Stimulated activated CD4-positive, alpha-beta T cell treated with anti-CD3 and anti-CD28 coated beads, Interleukin-4, amount 100 ng/mL, for 1 hour (primary cell): ENCODE measurements at places on chromosomes 7 and 10.

- DNase-seq = no peak
Measured at GRCh38 chr10:75470901-75471300, 39.5 kb downstream of the LRMDA start.

DNA sequence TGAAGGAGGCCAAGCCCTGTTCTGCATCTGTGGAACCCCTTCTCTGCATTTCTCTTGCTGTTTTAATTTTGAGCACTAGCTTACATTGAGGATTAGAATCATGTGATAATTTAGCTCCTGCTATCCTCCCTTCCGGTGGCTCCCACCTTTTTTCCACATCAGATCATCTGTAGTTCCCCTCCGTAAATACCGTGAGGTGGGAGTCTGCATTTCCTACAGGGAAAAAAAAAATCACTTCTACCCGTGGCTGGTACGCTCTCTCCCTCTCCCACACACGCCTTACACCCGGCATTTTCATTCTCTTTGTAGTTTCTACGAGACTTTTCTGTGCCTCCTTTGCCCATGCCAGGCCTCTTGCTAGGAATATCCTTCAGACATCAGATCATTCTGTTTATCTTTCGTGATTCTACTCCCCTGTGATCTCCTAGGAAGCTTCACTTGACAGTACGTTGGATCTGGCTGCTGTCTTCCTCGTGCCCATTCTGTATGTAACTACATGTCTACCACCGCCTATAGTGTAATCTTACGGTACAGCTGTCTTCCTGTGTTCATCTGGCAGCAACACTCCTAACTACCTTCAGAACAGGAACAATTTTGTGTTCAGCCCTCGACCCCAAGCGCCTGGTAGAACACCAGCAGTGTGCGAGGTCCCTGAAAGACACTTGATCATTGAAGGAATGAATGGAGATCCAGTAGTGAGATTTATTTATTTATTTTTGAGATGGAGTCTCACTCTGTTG lies 41.7 kb upstream of the OCM start:
- no peak for DNase-seq

DNA sequence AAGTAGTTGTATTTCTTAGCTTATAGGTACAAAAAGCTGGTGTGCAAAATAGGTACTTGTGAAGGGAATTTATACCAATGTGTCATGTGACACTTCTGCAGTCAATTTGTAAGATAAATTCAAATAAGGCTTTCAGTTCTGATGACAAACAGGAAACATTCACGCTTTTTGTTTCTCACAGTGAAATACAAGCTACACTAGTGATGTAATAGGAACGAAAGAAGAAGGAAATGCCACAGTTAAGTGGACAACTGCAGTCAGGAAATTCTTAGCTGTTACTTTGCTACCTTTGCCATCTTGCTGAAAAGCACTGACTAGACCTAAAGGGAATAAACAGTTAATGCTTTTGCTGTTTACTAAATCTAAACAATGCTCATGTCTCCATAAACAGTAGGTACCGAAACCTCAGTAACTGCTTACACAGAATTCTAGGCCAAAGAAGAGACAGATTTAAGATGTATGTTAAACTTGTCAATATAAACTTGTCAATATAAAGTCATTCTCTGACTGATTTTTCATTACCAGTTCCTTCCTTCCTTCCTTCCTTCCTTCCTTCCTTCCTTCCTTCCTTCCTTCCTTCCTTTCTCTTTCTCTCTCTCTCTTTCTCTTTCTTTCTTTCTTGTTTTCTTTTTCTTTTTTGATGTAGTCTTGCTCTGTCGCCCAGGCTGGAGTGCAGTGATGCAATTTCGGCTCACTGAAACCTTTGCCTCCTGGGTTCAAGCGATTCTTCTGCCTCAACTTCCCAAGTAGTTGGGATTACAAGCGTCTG lies 10.1 kb downstream of the OTUD1 start:
- no peak for DNase-seq

- peak; percentile 76 for DNase-seq
Measured at GRCh38 chr7:100965723-100966541, 3.4 kb upstream of the MUC12 start.

GRCh38 chr10:98790817-98791216 lies 344.1 kb upstream of the HPS1 start:
- no peak for DNase-seq

- no peak for DNase-seq
Measured at GRCh38 chr7:128453836-128454804, 1.6 kb upstream of the HILPDA start.

GRCh38 chr7:6237011-6237410 lies 35.4 kb downstream of the CYTH3 start:
- DNase-seq = no peak

DNA sequence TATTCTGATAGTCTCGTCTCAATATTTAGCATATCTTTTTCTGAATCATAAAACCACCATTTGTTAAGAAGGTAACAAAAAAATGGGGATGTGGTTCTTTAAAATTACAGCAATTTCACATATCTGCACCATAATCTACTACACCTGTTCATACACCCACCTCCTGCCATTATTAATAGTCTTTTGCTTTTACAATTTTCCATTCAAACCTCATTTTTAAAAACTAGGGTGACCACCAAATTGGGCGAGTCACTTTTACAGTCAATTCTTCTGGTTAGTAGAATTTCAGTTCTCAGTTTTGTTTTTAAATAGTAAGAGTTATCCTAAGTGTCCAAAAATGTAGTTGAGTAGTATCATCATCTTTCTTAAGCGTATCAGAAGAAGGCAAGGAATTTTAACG lies 48.4 kb upstream of the GSAP start:
- no peak for DNase-seq

GRCh38 chr10:119644205-119644814 lies 6.9 kb upstream of the BAG3 start:
- no peak for DNase-seq

- DNase-seq = no peak
Measured at GRCh38 chr7:8189625-8190024, 72.3 kb downstream of the ICA1 start.

DNA sequence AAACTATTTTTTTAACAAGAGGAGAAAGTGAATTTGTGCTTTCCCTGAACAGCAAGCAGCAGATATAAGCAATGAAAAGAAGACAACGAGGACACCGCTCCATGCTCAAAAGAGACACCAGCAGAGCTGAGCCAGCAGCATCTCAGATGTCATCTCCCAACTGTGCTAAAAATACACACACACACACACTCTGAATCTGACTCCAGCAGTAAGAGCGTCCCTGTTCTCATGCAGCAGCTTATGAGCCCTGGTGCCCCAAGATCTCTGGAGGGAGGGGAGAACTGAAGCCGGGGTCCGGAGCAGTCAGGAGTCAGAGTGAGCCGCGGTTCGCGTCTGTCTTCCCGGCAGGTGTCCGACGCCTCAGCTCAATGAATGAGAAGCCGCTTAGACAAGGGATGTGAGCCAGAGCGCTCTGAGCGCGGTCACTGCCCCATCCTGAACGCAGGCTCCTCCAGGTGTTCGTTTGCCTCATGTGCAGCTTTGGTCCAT lies 49.2 kb downstream of the SVIL start:
- no peak for DNase-seq

DNA sequence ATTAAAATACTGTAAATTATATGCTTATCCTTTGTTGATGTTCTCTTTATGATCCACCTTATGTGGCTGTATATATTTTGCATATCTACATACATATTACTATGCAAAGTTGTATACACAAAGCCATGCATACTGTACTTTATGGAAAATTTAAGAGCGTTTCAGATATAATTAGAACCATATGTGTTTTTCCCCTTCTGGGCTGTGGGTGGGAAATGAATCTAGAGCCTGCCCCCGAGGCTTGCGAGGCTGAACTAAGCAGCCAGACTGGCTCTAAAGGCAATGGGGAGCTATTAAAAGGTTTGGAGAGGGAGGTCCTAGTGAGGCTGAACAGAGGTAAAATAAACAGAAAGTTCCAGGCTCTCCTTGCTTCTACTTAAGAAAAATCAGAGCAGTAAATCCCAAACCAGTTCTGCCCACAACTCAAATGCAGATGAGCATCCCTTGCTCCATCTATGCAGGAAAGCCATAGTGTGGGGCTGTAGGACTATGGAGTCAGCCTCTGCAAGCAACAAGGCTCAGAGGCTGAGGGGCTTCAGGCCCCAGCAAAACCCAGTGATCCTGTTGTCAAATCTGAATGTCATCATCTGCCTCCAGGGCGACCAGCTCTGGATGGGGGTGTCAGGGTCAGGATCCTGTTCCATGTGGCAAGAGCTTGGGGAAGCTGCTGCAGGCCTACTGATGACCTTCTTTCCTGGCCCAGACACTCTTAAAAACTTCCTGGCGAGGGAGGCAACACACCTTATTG lies 14.1 kb upstream of the DDIT4 start:
- no peak for DNase-seq

DNA sequence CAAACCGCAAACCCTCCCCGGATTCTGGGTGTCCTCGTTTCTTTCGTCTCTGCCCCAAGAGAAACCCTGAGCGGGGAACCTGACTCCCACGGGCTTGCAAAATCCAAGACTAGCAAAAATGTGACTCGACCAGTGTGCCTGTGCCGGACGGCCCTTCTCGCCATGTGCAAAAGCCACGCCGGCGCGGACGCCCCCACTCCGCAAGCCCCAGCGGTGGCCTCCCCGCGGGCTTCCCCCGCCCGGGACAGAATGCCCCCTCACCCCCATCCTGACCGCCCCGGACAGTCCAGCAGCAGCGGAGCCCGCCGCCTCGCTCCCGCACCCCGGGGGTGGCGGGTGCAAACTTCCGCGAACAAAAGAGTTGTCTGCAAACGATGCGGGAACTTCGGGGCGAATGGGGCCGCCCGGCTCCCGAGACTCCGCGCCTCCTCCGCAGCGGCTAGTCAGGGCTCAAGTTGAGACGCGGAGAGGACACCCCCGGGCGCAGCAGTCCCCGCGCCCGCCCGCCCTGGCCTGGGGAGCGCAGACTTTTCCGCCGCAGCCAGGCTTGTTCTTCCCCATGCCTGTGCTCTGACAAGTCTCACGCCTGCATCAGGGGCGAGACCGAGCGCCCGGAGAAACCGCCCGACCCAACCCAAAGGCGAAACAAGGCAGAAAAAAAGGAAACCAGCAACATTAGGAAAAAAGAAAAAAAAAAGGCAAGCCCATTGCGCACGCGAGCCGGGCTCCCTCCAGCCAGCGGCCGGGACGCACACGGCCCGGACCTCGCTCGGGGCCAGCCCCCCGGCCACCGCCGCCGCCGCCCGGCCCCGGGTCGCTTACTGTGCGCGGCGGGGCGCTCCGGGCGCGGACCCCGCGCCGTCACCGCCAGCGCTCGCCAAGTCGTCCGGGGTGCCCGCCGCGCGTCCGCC lies 732 bp downstream of the FAM53B start:
- peak; percentile 42 for DNase-seq

DNA sequence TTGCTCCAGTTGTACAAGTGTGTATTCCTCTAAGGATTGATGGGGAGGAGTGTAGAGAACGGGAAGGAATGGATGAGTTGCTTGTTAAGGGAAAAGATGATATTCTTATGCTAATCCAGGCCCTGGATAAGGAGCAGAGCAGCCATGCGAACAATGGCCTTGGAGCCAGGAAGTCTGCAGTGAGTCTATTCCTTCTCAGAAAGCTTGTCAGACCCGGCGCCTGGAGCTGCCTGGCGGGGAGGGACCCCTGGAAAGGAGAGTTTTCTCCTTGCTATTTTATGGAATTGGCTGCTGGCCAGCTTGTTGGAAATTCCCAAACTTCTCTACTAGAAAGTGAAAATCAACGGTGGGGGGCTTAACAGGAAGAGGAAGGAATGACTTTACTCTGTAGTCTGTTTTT lies 89.1 kb downstream of the MMRN2 start:
- no peak for DNase-seq

DNA sequence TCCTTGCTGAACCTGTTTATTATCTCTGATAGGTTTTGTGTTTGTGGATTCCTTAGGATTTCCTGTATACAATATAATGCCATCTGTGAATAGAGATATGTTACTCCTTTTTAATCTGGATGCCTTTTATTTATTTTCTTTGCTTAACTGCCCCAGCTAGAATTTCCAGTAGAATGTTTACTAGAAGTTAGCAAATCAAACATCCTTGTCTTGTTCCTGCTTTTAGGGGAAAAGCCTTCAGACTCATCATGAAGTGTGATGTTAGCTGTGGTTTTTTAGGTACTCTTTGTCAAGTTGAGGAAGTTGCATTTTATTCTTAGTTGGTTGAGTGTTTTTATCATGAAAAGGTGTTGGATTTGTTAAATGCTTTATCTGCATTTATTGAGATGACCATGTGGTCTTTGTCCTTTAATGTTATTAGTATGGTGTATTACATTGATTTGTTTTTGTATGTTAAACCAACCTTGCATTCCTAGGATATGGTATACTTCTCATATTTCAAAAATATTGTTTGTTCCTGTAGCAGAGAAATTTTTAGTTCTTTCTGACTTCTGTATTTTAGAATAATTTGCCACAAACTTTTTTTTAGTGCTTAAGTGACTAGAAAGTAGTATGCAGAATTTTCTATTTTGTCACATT lies 24.3 kb downstream of the PPP2R2D start:
- no peak for DNase-seq

DNA sequence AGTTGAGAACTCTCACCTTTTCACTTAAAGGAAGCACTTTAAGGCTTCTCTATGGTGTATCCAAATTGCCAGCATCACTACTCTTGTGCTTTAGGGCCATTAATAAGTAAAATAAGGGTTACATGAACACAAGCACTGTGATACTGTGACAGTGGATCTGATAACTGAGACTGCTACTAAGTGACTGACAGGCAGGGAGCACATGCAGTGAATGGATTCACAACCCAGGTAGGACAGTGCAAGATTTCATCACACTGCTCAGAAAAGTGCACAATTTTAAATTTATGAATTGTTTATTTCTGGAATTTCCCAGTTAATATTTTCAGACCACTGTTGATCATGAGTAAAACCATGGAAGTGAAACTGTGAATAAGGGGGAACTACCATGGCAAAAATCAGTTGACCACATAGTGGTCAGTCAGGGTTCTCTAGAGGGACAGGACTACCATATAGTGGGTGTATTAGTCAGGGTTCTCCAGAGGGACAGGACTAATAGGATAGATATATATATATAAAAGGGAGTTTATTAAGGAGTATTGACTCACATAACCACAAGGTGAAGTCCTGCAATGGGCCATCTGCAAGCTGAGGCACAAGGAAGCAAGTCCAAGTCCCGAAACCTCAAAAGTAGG lies 20.9 kb upstream of the CYP51A1 start:
- DNase-seq = no peak

GRCh38 chr10:18498998-18499397 lies 152.4 kb downstream of the NSUN6 start:
- no peak for DNase-seq
